SJSA1 (cell line): ENCODE measurements at places on chromosomes 12 and 14.

GRCh38 chr12:52413202-52413601, 7.1 kb upstream of the KRT82 start:
- no peak for DNase-seq

GRCh38 chr12:13536219-13536910, 339.8 kb downstream of the EMP1 start:
- no peak for DNase-seq

GRCh38 chr14:98871796-98872195, 400.2 kb downstream of the BCL11B start:
- peak; percentile 50 for DNase-seq

- DNase-seq, result no peak
These were observed 88.6 kb upstream of the TMEM233 start for GRCh38 chr12:119505001-119505400.

GRCh38 chr12:106428384-106428783, 70.8 kb downstream of the POLR3B start:
- DNase-seq, result no peak

GRCh38 chr14:34890937-34891336, 15.8 kb upstream of the BAZ1A start:
- no peak for DNase-seq

DNA sequence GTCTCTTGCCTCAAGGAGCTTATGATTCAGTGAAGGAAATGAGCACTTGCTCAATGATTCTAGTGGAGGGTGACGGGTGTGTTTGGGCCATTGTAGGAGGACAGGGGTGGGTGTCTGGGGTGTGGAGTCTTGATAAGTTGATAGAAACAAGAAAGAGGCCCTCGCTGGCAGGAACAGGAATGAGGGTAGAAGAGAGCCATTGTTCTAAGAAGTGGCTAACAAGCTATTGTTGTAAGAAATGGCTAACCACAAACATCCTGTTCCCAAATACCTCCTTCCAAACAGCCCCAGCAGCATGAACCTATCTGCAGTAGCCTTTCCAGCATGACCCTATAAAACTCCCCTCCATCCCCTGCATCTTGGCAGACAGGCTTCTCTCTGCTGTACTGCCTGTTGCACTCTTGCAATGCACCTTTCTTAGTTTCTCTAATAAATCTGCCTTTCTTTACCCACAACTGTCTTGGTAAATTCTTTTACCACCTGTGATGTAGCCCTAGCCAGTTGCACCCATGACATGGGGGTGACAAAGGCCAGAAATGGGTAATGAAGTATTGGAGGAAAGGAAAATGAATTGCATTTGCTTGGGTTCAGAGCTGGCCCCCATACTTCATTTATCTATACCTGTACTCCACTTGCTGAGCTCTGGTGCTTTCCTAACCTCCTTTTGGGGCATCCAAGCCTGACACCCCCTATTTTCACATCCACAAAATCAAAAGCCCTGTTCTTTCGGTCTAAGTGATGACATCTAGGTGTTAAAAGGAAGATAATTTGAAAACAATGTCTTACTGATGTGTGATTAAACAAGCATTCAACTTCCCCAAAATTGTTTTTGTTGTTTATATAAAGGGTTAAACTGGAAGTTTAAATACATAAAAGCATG, 389.1 kb downstream of the GRIN2B start:
- DNase-seq, result no peak
